ENCODE measurements at places on chromosomes 4 and X. TPM values are rescaled to one million over a fixed set of nuclear protein-coding genes. Genes with fewer than 3 reads are reported as not detected.

The SFRP2 gene
- not detected for total RNA-seq

The PABPC5 gene
- not detected for total RNA-seq

DNA sequence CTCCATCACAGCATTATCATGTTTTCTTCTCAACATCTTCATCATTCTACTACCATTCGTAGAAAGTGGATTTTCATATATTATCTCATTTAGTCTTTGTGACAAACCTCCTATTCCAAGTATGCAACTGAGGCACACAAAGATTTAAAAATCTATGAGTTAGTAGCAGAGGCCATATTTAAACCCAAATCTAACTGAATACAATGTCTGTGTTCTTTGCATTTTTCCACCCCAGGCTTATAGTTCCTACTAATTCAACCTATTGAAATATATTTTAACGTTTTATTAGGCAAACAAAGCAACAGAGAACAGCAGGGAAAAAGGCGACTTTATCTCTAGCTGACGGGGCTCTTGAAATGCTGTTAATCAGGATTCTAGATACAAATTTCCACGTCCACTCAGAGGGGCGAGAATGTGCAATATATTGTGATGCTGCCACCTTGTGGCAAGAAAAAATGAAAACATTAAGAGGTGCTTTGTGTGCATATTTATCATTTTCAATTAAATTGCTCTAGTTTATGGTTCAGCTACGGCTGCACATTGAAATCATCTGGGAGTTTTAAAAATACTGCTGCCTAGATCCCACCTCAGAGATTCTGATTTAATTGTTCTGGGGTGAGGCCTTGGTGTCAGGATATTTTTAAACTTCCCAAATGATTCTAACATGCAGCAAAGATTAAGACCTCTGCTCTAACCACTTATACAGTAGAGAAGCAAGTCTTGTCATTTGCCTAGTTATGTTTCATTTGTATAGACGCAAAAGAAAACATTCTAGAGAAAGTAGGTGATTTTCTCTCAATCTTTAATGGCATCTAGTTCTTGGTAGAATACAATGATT, 315.9 kb downstream of the MAPK10 start:
- H3K4me1 ChIP-seq = peaks cover 33% of the 10 kb centered on the region
- H3K27ac ChIP-seq = peak overlapping the region; percentile 51
- H3K27me3 ChIP-seq = no peaks in the 10 kb centered on the region
- no peak overlapping the region for H3K4me3 ChIP-seq

GRCh38 chr4:155908187-155909139, 5.0 kb downstream of the TDO2 start:
- no peak overlapping the region for H3K4me3 ChIP-seq
- H3K4me1 ChIP-seq = peaks cover 12% of the 10 kb centered on the region
- H3K27me3 ChIP-seq = no peaks in the 10 kb centered on the region

The RPL34 gene
- 1,954 TPM for total RNA-seq

The TBX22 gene
- total RNA-seq = not detected

The H2BW2 gene
- not detected for total RNA-seq

DNA sequence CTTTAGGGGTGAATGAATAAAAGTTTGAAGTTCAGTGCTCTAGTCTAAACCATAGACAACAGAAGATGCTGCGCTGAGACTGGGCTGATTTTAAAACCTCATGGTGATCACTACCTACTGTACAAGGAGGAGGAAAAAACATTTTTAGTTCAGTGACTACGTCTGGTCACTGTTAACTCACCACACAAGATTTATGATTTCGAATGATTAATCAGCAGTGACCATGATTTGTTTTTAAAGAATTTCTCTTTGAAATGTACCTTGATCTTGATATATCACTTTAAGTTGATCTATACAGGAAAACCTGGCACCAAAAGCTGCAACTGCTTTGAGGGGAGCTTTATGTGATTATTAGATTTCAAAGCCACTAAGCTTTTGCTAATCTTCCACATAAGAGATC, 286.3 kb downstream of the PDGFC start:
- H3K4me1 ChIP-seq = no peaks in the 10 kb centered on the region
- H3K4me3 ChIP-seq = no peak overlapping the region

GRCh38 chrX:134194915-134195314, 42.1 kb upstream of the CCDC160 start:
- no peaks in the 10 kb centered on the region for H3K36me3 ChIP-seq
- no peaks in the 10 kb centered on the region for H3K27me3 ChIP-seq
- no peak for DNase-seq
- H3K27ac ChIP-seq = no peak overlapping the region
- no peaks in the 10 kb centered on the region for H3K4me1 ChIP-seq
- H3K4me3 ChIP-seq = no peak overlapping the region

The SLITRK4 gene
- not detected for total RNA-seq

The ABCG2 gene
- not detected for total RNA-seq
